ENCODE measurements at places on chromosomes 1 and 21.

DNA sequence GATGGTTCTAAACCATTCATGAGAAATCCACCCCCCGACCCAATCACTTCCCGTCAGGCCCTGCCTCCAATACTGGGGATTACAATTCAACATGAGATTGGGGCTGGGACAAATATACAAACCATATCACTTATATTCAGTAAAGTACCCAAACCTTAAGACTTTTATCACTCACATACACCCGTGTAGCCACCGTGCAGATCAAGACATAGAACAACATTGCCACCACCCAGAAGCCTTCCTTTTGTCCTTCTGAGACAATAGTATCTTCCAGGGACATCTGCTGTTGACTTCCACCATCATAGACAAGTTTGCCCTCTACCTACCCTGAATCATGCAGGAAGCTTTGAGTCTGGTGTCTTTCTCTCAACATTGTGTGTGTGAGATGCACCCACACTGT is 37.5 kb downstream of the CLIC6 start:
- H3K27ac ChIP-seq = no peak overlapping the region
- H3K4me3 ChIP-seq = no peak overlapping the region

GRCh38 chr1:48823168-48823567 is 46.5 kb upstream of the BEND5 start:
- H3K27me3 ChIP-seq = peaks cover 66% of the 10 kb centered on the region
- H3K4me1 ChIP-seq = no peaks in the 10 kb centered on the region
- no peak overlapping the region for H3K27ac ChIP-seq
- no peaks in the 10 kb centered on the region for H3K36me3 ChIP-seq
- no peak overlapping the region for H3K4me3 ChIP-seq

DNA sequence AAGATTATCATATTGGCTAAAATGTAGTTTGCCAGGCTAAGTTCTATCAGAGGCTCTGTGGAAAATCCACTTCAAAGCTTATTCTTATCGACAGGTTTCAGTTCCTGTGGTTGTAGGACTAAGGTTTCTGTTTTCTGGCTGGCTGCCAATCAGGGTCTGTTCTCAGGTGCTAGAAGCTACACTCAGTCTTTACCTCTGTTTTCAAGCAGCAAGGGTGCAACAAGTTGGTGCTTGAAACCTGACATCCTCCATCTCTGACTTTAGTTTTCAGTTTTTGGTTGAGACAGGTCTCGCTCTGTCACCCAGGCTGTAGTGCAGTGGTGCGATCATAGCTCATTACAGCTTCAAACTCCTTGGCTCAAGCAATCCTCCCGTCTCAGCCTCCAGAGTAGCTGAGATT is 15.3 kb upstream of the TMCO2 start:
- no peak for DNase-seq
- no peaks in the 10 kb centered on the region for H3K4me1 ChIP-seq
- H3K27ac ChIP-seq = no peak overlapping the region

DNA sequence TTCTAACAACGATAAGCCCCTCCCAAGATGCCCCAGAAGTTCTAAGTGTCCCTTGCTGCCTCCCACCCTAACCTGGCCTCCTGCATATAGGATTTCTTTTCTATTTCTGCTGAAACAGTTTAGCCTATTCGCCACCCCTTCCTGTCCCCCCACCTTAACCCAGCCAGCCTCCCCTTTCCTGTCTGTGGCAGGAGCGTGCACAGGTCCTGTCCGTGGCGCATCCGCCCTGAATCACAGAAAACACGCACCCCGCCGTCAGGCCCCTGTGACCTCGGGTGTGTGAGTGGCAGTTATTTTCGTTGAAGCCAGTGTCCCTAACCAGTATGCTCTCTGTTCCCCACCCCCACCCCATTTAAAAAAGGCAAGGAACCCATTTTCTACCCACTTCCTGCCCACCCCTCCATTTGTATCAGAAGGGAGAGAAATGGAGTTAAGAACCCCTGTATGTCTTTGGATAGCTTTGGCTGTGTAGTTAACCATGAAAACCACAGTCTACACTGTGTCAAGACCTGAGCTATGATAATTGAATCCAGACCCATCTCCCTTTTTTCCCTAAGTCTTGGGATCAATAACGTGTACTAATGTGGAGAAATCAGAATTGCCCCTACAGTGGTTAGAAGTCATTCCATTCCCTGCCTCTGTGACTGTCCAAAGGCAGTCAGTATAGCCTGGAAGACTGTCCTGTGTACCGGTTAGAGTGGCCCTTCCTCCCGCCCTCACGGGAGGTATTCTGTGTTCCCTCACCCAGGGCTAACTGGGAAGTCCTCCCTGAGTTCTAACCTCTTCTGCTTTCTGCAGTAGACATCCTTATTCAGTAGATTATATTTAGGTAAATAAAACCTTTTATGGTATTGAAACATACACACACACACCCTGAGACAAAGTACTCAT is 1.8 kb downstream of the PLEKHO1 start:
- no peak for DNase-seq
- H3K4me1 ChIP-seq = peaks cover 55% of the 10 kb centered on the region
- no peaks in the 10 kb centered on the region for H3K27me3 ChIP-seq
- peaks cover 32% of the 10 kb centered on the region for H3K36me3 ChIP-seq

GRCh38 chr1:51329443-51330325 is 678 bp downstream of the TTC39A start:
- no peak overlapping the region for H3K27ac ChIP-seq
- DNase-seq = no peak
- H3K27me3 ChIP-seq = peaks cover 12% of the 10 kb centered on the region
- peaks cover 41% of the 10 kb centered on the region for H3K4me1 ChIP-seq
- H3K4me3 ChIP-seq = peak overlapping the region; percentile 66

DNA sequence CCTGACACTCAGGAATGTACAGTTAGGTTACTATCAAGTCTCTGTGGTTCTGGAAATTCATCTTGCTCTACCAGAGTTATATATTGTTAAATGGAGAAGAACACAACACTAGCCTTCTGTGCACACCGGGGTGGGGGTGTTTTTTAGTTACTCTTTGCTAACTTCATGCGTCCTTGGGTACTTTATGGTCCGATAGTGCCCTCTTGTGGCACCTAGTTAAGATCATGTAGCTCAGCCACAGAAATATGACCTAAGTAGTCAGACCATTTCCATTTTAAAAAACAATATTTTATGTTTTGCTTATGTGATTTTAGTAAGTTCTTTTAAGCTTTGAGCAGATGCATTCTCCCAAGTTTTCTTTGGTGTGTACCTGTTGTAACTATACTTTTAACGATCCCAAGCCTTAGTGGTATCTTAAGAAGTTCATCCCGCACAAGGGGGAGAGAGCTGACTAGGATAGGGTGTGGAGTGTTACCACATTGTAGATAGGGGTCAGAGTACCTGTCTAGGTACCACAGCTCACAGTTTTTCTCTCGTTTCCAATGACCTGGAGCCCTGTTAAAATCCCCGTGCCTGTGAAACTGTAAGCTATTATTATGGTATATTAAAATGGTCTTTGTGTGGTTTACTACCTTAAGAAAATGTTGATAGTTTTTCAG is 20.6 kb upstream of the SH3D21 start:
- H3K27ac ChIP-seq = peak overlapping the region; percentile 6
- no peaks in the 10 kb centered on the region for H3K27me3 ChIP-seq
- H3K4me3 ChIP-seq = no peak overlapping the region
- peaks cover 20% of the 10 kb centered on the region for H3K36me3 ChIP-seq
- peaks cover 9% of the 10 kb centered on the region for H3K4me1 ChIP-seq

DNA sequence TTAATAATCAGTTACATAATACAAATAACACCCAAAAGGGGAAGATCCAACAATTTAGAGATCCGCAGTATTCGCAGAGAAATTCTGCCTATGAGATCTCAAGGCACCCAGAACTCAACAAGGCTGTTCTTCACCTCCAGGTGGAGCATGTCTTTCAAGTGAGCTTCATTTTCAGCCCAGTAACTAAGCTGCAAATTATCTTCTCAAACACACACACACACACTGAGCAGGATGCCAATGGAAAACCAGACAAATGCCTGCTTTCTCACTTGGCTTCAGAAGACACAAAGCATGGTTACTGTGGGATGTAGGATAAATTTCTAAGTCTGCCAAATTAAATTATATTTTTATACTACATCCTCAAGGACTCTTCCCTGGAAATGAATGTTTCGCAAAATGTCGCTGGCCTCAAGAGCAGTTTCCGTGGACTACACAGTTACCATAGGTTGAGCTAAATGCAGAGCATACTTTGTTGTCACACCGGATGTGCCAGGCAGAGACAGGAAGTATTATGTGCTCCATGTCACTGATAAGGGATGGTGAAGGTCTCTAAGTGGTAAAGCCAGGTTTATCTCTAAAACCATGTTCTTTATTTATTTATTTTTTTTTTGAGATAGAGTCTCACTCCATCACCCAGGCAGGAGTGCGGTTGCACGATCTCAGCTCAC is 30.3 kb downstream of the UBR4 start:
- no peak overlapping the region for H3K27ac ChIP-seq
- DNase-seq = no peak
- no peaks in the 10 kb centered on the region for H3K4me1 ChIP-seq
- H3K36me3 ChIP-seq = peaks cover 43% of the 10 kb centered on the region
- no peak overlapping the region for H3K4me3 ChIP-seq
